ENCODE measurements at places on chromosomes 6 and 20.

GRCh38 chr6:147615659-147616456, 107.4 kb downstream of the SAMD5 start:
- no peaks in the 10 kb centered on the region for H3K36me3 ChIP-seq
- no peaks in the 10 kb centered on the region for H3K4me1 ChIP-seq
- no peak overlapping the region for H3K4me3 ChIP-seq
- no peak overlapping the region for H3K27ac ChIP-seq

GRCh38 chr6:70547313-70547712, 19.4 kb upstream of the SDHAF4 start:
- H3K4me3 ChIP-seq = no peak overlapping the region
- no peaks in the 10 kb centered on the region for H3K36me3 ChIP-seq
- H3K27ac ChIP-seq = no peak overlapping the region
- no peaks in the 10 kb centered on the region for H3K4me1 ChIP-seq

DNA sequence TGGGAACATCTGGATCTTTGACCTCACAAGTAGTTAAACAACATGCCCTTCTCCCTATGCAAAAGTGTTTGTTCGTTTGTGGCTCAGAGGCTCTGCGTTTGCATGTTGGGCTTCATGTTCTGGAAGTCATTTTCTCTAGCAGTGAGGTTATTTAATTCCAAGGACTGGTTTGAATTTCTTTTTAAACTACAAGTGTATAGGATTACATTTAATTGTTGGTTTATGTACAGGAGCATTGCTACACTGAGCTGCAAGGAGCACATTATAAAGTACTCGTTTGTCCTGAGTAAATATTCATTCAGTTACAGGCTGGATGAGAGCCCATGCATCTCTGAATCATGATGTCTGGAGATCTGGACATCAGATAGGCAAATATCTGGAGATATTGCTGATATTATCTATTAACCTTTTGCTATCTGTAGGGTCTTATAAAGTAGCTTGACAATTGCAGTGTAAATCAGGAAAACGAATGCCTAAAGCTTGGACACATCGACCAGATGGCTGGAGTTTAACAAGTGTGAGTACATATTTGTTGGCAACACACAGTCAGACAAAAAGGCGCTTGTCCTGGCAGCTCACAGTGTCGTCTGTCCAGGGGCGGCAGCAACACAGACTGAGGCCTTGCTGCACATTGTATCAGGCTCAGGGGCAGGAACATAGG, 84.6 kb downstream of the PDE7B start:
- H3K36me3 ChIP-seq = no peaks in the 10 kb centered on the region
- no peak for DNase-seq
- no peak overlapping the region for H3K27ac ChIP-seq
- no peaks in the 10 kb centered on the region for H3K27me3 ChIP-seq
- H3K4me3 ChIP-seq = no peak overlapping the region

DNA sequence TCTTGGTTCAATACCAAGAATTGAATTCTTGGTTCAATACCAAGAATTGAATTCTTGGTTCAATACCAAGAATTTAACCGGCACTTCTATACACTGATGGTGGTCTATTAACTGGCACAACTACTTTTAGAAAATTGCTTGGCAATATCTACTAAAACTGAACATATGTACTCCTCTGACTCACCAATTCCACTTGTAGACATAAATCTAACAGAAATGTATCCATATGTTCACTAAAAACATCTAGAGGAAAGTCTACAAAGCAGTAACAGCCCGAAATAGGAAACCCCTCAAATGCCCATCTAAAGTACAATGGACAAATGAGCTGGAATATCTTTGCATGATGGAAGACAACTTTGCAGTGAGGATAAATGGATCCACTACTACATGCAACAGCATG, 71.9 kb downstream of the KIF16B start:
- H3K4me3 ChIP-seq = no peak overlapping the region
- no peaks in the 10 kb centered on the region for H3K27me3 ChIP-seq
- DNase-seq = no peak
- peaks cover 39% of the 10 kb centered on the region for H3K4me1 ChIP-seq

DNA sequence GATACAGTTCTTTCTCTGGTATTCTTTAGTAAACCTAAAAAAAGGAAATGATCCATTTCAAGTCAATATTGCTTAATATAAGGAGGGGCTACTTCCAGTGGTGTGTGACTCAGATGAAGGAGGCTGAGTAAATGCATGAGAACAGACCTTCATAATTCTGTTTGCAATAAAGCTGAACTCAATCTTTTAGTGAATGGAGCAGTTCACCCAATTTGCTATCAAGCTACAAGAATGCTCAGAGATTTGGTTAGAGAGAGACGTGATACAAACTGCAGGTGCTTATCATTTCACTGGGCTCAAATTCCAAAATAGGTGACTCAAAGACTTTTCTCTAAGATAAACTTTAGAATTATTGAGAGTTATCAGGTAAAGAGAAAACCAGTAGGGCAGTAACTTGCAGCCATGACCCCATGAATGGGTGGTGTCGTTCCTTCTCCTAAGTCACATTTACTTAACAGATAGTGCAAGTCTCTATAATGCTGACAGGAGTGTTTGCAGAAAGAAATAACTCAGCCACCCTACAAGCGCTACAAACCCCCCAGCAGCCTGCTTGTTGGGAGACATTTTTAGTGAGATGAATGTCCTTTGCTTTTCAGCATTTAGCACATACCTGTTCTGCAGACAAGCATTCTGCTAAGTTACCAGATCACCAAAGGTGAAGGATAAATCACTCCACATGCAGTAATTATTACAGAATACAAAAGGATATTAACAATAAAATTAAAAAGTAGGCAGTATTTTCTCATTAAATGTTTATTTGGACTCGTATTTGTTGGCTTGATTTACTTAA, 16.4 kb upstream of the BLOC1S5 start:
- peaks cover 19% of the 10 kb centered on the region for H3K4me1 ChIP-seq
- H3K36me3 ChIP-seq = peaks cover 40% of the 10 kb centered on the region
- H3K27me3 ChIP-seq = no peaks in the 10 kb centered on the region
- no peak overlapping the region for H3K4me3 ChIP-seq
- DNase-seq = no peak

GRCh38 chr20:40980106-40980827, 48.4 kb upstream of the TOP1 start:
- peaks cover 10% of the 10 kb centered on the region for H3K36me3 ChIP-seq
- DNase-seq = no peak
- H3K27ac ChIP-seq = no peak overlapping the region
- no peak overlapping the region for H3K4me3 ChIP-seq
- H3K4me1 ChIP-seq = no peaks in the 10 kb centered on the region

DNA sequence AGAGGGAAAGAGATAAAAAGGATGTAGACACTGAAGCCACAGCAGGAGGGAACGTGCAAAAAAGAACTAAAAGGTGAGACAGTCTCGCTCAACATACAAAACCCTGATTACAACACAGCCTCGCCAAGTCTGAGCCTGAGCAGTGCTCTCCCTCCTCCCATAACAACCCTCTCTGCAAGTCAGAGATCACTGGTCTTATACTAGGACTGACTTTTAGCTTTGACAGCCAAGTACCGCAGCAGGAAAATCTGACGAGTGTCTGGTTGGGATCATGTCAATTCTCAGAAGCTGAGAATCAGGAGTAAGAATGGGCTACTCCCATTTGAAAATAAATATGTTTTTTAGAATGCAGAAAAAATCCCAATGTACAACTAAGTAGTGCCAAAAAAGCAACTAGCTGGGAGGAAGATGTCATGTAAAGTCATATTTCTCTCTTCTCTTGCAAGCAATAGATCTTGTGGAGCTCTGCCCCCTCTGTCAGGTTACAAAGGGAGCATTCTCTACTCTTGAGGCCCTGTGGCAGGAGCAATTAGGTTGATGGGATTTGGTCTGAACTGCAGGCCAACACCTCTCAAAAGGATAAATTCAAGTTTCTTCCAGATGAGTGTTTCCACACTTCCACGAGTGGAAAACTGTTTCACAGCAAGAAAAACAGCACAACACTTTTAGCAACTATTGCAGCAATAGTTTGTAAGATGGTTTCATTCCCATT, 118.9 kb upstream of the COL21A1 start:
- H3K27ac ChIP-seq = no peak overlapping the region
- H3K27me3 ChIP-seq = no peaks in the 10 kb centered on the region
- no peaks in the 10 kb centered on the region for H3K36me3 ChIP-seq
- no peaks in the 10 kb centered on the region for H3K4me1 ChIP-seq
- H3K4me3 ChIP-seq = no peak overlapping the region
- no peak for DNase-seq

DNA sequence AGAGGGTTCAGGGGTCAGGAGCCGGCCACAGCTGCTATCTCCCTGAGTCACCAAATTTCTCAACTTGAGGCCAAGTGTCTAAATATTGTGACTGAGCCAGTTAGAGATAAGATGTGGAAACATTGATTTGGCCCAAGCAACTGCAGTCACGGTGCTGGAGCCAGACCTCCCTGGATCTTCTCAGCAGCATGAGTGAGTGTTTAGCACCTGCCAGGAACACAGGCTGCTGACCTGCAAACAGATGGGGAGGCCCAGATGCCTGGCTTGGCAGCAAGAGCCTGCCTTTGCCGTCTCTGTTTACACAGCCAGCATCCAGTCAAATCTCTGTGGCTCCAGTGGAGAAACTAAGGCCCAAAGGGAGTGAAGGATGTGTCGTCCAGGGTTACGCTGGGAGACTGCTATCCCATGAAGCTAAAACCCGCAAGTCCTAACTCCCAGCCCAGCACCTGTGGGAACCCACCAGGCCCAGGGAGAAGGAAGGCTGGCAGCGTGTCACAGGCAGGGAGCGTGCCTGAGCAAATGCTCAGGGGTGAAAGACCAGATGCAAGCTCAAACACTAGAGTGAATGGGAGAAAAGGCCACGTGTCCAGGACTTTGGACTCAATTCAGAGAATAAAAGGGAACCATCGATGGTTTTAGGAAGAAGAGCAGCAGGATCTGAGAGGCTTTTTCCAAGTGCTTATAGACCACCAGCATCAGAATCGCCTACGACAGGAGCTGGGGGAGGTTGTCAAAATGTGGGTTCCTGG, 15.9 kb upstream of the PTGIS start:
- H3K27ac ChIP-seq = peak overlapping the region; percentile 60
- H3K27me3 ChIP-seq = peaks cover 21% of the 10 kb centered on the region
- no peak for DNase-seq
- H3K36me3 ChIP-seq = peaks cover 20% of the 10 kb centered on the region
- peaks cover 24% of the 10 kb centered on the region for H3K4me1 ChIP-seq

DNA sequence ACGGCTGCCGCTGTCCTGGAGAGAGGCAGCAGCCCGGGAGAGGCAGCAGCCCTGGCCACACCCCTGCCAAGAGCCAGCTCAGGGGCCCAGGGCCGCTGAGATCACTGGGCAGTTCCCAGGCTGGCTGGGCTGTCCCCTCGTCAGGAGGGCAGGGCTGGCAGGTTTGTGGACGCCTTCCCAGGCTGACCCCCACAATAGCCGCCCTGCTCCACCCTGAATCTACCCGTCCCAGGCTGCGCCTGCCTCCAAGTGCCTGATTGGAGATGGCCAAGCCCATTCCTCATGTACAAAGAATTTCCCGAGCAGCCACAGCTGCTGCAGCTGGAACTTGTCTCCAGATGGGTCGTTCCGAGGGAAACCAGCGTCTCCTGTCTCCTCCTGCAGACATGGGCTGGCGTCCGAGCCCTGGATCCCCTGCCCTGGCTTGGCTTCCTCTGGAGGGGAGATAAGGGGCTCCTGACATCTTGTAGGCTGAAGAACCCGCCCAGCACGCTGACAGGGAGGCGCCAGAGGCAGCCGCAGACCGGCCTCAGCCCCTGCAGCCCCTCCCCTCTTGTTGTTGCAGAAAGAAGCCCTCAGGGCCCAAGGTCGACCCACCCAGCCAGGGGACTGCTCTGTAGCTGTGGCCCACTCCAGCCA, 9.4 kb upstream of the GATA5 start:
- no peaks in the 10 kb centered on the region for H3K36me3 ChIP-seq
- DNase-seq = no peak
- H3K4me1 ChIP-seq = no peaks in the 10 kb centered on the region
- no peak overlapping the region for H3K27ac ChIP-seq

- no peaks in the 10 kb centered on the region for H3K27me3 ChIP-seq
- no peak overlapping the region for H3K4me3 ChIP-seq
- H3K27ac ChIP-seq = no peak overlapping the region
- H3K4me1 ChIP-seq = peaks cover 34% of the 10 kb centered on the region
Measured at GRCh38 chr20:50821994-50822393, 27.1 kb downstream of the BCAS4 start.

Measured in activated CD4-positive, alpha-beta T cell treated with anti-CD3 and anti-CD28 coated beads, Interleukin-2, amount 10 ng/mL, durations not matched to agents 7 days and 5 days (primary cell).